Fibroblast of skin of abdomen (primary cell): ENCODE measurements at places on chromosomes 6 and 20.

DNA sequence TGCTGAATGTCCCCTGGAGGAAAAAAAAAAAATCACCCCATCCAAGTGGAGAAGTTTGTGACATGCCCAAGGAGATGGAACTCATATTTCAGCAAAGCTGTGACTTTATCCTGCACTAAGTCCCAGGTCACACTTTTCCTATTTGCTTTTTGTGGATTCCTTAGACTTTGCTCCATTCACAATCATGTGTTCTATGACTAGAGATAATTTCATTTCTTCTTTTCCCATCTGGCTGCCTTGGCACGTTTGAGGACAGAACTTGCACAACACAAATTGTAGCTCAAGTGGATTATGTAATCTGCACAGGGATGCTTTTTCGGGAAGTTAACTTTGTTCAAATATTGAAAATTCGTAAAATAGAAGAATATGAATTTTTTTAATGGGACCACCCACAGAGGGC is 100.7 kb upstream of the PTPN1 start:
- DNase-seq, result no peak

DNA sequence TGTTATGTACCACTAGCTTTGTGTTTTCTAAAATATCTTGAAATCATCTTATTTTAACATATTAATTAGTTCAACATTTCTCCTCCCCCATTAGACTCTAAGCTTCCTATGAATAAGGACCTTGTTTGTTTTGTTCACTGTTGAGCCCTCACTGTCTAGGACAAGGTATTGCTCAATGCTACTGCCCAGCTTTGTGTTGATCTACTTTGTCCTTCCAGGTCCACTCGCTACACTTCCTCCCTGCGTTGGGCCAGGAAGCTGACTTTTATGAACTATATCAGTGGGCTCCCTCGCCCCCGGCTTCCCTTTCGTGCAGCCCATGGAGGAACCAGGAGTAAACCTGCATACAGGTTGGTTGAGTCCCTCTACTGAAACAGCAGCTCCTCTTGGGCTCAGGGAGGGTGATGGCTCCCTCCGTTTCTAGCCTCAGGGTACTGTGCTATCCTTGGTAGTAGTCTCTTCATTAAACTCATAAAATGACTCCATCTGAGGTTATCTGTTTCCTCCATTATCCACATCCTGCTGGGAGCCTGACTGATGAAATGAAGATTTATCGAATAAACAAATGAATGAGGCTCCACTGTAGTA is 272.5 kb downstream of the CLIC5 start:
- no peak for DNase-seq

- no peak for DNase-seq
Measured at GRCh38 chr20:3258429-3258828, 19.4 kb upstream of the SLC4A11 start.

DNA sequence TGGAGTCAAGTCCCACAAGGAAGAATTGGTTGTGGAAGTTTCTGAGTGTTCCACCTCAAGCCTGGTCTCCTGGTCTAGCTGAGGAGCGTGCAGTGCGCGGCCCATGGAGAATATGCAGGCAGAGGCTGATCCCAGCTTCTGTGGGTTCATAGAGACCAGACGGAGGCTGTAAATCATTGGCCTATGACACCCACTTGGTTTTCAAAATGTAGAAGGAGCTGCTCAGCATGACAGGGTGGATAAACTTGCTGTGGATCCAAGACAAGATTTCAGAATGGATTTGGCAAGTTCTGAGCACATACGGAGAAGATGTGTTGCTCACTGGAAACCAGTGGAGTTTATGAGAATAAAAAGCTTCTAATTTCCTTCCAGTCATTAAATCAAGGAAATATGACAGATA is 744 bp downstream of the KIF25 start:
- peak; percentile 79 for DNase-seq

- peak; percentile 59 for DNase-seq
Measured at GRCh38 chr6:11711003-11711983, 67.3 kb downstream of the ADTRP start.

DNA sequence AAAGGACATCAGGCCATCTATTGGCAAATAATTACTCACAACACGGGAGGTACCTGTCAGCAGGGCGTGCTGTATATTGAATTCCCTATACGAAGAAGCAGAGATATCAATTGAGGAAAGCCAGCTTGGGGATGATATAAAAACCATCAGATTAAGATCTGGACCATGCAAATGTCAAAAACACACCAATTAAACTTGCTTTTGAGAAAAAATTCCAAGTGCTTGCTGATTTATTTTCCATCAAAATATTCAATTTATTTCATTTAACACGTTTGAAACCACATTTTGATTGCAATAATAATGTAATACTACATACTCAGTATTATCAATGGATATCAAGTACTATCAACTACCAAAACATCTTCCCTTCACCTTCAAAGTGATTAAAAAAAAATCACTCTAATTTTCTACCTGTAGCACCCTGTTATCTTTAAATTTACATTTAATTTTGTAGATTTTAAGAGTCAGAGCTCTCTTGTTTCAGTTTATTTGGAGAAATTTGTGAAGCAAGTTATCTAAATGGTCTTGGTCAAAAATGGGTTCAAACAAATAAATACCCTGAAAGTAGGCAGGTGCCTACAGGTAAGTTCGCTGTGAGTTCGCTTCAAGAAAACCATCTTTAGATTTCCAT is 6.8 kb upstream of the TBX18 start:
- no peak for DNase-seq

DNA sequence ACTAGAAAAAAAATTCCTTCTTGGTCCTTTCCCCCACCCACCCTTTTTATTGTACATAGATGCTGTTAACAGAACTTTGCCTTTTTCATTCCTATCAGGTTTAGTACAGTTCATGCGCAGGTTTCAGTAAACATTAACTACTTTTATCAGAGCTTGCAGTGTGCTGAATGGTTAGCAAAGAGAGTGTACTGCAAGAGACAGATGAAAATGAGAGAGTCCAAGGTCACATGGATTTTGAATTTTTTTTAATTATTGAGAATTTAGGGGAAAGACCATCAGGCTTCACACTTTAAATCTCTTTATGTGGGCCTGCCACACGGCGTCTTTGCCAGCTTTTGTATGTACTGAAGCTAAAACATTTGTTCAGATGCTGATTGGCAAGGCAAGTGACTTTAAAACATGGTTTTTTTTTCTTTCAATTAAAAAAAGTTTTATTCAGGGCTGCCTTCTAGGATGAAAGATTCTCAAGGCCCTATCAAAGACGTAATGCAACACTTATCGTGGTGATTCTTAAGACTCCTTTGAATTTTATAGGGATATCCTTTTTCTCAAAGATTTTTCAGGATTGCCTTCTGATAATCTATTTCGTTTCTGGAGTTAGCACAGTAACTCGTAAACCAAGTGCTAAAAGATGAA is 32.2 kb downstream of the RREB1 start:
- no peak for DNase-seq

- DNase-seq, result peak; percentile 79
Measured at GRCh38 chr6:80523010-80523409, 416.5 kb downstream of the BCKDHB start.

GRCh38 chr6:148565321-148565926 is 181.4 kb upstream of the UST start:
- DNase-seq, result no peak

DNA sequence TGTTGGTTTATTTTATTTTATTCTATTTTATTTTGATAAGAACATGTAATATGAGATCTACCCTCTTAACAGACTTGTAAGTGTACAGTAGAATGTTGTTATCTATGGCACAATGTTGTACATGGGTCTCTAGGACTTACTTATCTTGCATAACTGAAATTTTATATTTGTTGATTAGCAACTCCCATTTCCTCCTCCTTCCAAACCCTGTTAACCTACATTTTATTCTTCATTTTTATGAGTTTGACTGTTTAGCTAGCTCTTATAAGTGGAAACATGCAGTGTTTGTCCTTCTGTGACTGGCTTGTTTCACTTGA is 37.9 kb upstream of the BCAS1 start:
- DNase-seq, result no peak

DNA sequence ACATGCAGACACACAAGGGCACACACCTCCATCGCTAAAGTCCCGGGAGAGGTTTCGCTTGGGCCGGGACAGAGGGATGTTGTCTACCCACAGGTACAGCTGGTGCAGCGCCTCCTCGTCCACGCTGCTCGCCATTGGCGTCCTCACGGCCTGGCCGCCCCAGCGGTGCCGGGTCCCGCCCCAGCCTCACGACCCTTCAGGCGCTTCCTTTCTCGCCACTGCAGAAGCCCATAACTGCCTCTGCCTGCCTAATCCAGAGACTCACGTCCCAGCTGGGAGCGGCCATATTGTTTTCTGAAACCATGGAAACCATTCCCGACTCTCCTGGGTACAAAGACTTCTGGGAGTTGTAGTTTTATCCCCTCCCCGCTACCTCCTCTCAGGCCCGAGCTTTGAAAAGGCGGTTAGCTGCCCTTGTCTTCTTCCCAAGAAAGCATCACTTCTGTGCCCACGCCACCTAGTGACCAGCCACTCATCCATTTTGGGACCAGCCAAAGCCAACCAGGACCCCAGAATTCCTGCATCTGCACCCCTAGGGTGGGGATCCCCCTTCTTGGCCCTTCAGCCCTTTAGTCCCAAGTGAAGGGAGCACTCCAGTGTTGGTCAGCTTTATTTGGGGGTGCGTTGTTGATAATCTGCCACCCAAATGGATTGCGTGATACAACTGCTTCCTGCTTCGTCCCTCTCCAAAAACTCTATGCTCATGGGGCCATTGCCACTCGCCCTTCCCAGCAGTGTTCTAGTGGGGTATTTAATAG is at the start of gene SPEF1:
Gene SPEF1, minus strand, starts transcription at position 296 of the 758 bp plus-strand sequence. Its CDS starts 161 bp downstream, at position 135.
- DNase-seq, result peak; percentile 93

DNA sequence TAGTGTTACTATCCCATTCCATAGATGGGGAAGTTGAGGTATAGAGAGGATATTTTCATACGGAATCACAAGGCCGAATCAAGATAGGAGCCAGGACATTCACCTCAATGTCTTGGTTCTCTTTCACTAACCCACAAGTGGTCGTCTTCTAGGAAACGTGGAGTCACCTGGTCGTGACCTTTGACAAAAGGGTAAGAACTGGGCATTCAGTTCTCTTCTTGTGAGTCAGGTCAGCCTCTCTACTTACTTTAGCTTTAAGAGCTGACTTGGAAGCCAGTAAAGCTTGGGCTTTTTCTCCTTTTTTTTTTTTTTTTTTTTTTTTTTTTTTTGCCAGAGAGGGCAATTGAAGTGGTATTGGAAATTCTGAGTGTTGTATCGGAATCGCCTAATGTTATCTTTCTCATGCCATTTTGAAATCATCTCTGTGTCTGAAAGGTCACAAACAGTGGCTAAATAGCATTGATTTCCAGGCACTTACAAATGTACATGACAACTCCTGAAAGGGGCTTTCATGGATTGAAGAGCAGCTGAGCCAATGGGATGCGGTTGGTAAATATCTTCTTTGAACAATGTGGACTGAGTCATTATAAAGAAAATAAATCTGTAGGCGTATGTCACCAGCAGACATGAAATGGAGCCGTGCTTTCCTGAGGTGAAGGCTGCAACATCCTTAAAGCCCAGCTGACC is 356.9 kb downstream of the KIF16B start:
- no peak for DNase-seq

DNA sequence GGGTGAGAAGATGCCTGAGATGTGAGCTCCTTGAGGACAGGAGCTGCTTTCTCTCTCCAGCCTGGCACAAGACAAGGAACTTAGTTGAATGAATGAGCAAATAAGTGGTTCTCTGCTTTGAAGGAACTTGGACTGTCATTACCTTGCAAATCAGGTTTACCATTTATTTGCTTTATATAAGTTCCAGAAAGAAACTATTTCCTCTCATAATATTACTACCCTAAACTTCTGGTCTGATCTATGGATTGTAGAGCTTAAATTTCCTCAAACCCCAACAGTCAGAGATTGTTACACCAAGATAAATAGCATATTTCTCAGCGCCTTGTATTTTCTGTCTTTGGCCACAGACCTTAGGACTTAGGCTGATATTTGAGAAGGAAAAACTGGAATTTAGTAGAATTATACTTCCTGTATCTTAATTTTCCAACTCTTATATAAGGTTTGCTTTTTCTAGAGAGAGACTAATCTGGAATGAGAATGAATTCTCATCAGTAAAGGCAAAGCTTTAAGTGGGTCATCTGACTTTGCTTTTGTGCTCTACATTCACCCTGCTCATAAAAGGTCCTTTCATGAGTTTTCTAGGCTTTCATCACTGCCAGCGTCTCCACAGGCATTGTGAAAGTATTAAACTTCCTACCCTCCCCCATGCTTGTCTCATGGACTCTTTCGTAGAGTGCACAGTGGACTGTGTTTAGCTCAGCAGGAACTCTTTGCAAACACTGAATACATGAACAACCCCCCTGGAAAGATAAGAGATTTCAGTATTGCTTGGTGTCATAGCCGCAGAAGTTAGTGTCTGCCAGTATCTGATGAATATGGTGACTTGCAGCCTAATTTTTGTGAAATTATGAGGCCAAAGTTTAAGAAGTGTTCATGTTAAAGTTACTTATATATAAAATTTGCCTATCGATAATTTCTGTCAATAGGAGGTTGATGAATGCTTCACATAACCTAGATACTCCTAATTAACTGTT is 74.0 kb downstream of the PTPRA start:
- DNase-seq, result peak; percentile 17
